Mesenteric fat pad (tissue), 1 donor: ENCODE measurements at places on chromosomes 6 and 20. TPM values are rescaled to one million over a fixed set of nuclear protein-coding genes. Genes with fewer than 3 reads are reported as not detected.

SLCO4A1 gene
- total RNA-seq, result 44.4 TPM

- DNase-seq, result no peak
Measured at GRCh38 chr6:118804091-118804490, 89.9 kb upstream of the ASF1A start.

DNA sequence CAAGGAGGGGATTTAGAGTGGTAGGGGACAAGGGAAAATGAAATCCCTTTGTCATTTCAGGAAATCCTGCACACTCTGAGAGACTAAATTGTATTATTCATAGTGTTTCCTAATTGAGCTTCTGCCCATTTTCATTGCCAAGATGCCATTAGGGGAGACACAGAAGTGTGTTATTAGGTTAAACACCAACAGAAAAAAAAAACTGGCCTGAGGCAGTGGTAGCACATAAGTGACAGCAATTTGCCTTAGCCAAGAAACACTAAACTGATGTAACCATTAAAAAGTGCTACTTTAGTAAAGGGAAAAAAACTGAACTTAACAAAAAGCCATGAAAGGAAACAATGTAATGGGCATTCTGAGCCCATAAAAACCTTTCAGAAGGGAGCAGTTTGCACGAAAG, 270.5 kb upstream of the PLN start:
- DNase-seq, result no peak

DNA sequence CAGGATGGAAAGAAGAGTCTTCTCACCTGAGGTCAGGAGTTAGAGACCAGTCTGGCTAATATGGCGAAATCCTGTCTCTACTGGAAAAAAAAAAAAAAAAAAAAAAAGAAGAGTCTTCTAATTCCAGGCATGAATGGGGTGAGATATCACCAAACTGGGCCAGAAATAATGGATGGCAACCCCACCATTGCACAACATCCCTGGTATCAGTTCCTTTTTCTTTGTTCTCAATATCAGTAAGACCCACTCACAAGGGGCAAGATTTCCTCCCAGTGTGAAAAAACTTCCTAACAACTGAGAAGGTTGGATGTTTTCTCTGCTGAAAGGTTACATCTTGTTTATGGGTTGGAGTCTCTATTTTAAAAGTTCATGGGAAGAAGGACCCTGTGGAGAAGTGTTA, 23.6 kb upstream of the NR2E1 start:
- no peak for DNase-seq

DNA sequence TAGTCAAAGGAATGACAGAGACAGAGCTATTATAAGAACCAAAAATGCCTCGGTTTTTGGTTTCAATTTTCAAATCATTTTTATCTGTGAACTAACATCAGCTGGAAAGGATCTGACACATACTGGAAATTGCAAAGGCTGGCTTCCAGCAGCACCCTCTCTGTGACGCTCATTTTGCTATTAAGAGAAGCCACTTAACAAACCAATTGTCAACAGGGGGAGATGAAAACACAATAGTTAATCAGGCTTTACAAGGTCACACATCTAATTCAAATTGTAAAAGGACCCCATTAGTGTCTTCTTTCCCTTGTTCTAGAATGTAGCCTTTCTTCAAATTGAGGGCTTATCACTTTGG, 160.5 kb downstream of the TFAP2B start:
- DNase-seq, result no peak

- peak; percentile 49 for DNase-seq
Measured at GRCh38 chr20:25320035-25320800, 70.4 kb downstream of the ABHD12 start.

GRCh38 chr6:56671651-56672461, 29.2 kb upstream of the DST start:
- DNase-seq, result no peak
